ENCODE measurements at places on chromosomes 3 and 15.

- DNase-seq, result peak; percentile 54
Observed at GRCh38 chr15:38699633-38700230, 135.1 kb upstream of the RASGRP1 start.

DNA sequence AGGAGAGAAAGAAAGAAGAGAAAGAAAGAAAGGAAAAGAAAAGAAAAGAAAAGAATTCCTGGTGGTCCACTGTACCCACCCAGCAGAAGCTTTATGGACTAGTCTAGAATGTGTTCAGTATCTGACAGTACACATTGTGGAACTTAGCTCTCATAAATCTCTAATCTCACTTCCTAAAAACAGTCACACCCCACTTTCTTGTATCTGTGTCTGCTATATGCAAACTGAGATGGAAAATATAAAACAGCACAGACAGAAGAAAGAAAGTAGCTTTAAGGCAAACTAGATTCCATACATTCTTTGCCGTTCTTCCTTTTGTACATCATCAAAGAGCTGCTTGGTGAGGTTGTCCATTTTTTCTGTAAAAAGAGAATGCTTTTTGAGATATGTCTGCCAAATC is 41.1 kb upstream of the GNB5 start:
- DNase-seq, result no peak

DNA sequence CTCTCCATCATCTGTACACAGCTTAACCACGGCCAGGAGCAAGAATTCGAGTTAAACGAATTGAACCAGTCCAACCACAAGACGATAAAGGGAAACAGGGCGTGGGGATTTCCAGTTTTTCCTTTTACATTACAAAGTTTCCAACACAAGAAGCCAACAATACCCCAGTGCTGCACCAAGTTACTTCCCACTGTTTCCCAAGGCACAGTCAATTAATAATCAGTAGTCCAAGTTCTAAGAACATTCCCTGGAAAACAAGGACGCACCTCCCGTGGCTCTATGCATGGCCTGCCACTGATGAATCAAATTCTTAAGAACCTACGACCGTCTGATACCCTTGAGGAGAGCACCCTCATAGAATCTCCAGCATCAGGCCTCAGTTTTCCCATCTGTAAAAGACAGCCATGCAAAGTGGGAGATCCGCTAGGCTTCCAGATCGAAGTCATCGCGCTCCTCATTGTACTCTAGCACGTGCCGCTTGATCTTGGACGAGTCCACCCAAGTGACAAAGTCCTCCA is 774 bp downstream of the IMP3 start:
- no peak for DNase-seq

DNA sequence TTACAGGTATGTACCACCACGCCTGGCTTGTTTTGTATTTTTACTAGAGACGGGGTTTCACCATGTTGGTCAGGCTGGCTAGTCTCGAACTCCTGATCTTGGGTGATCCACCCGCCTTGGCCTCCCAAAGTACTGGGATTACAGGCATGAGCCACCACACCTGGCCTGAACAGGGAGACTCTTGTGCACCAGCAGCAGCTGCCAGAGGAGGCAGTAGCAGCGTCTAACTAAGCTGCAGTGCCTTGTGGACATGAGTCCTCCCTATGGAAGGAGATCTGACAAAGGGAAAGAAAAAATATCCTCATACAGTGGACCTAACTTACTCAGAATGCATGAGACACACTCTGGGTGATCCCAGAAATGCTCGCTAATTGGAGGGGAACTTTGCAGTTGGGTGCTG is 36.8 kb upstream of the NEO1 start:
- no peak for DNase-seq

DNA sequence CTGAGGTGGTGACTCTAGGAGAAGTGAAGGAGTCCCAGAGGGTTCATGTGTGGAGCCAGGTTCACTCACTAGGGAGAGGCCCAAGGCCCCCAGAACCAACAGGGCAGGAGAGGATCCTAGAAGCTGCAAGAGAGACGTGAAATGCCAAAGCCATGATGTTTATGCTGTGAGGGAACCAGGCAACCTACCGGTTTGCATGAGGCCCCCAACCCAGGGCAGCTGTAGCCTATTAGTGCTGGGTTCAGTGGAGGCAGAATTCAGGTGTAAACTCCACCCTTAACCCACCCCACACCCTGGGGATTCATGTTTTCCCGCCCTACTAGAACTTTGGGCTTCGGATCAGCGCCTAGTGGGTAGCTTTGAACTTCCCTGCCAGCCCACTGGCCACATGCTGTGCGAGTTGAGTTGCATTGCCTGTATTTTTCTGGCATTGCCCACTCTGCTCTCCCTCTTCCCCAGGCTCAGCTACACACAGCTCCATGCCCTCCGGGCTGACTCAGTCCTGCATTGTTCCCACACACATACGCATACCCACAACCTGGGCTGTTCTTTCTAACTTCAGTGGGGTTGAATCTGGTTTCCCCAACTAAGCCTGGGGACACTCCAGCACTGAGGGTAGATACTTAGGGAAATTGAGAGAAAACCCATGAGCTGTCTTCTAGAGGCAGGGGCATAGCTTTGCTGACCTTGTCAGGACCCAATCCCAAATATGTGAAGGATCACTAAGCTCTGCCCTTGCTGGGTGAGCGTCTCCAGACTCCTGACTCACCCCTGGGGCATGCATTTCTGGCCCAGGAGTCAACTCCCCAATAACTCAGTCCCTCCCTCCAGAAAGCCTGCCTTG is 2.0 kb upstream of the ZBTB47 start:
- no peak for DNase-seq

DNA sequence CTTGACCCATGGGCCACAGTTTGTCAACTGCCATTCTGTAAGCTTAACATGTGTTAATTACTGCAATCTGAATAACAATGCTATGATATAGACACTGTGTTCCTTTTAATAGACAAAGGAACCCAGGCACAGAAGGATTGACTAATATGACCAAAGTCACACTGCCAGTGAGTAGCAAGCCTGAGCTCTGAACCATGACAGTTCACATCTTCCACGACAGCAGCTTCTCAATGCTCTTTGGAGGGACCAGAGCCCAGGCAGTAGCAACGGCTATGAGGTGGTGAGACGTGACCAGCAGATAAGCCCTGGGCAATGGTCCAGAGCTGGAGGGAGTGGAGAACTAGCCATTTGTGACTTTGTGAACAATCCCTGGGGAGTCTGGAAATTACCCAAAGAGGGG is 19.4 kb downstream of the CA12 start:
- DNase-seq, result no peak

All from memory B cell (primary cell).